ENCODE measurements at places on chromosomes 7 and 10. TPM values are rescaled to one million over a fixed set of nuclear protein-coding genes. Genes with fewer than 3 reads are reported as not detected.

Gene CEP55
- polyA plus RNA-seq, result 0.12 TPM

Gene IKZF5
- polyA plus RNA-seq, result 25.9 TPM

Gene CALHM1
- 0.06 TPM for polyA plus RNA-seq

Gene CNNM1
- not detected for polyA plus RNA-seq

Gene ELFN1
- not detected for polyA plus RNA-seq

Gene HTR7
- polyA plus RNA-seq, result 0.16 TPM

Gene NRCAM
- 0.75 TPM for polyA plus RNA-seq

Gene TAS2R5
- 1.3 TPM for polyA plus RNA-seq

Gene NACAD
- 0.22 TPM for polyA plus RNA-seq

Gene SMO
- polyA plus RNA-seq, result 1.4 TPM

Gene CFAP43
- polyA plus RNA-seq, result not detected

Gene GHRHR
- polyA plus RNA-seq, result not detected

Gene ZNF655
- 178 TPM for polyA plus RNA-seq

Gene ABCB1
- 8.5 TPM for polyA plus RNA-seq

Gene FAS
- polyA plus RNA-seq, result 12.4 TPM

Gene AFAP1L2
- 4.8 TPM for polyA plus RNA-seq

Gene GRID2IP
- 0.72 TPM for polyA plus RNA-seq

Gene ZNF425
- 0.48 TPM for polyA plus RNA-seq

Gene MGMT
- polyA plus RNA-seq, result 16.6 TPM

Gene NPSR1
- not detected for polyA plus RNA-seq

Gene ZNF804B
- polyA plus RNA-seq, result not detected

Gene CYP26A1
- polyA plus RNA-seq, result not detected

Gene CHN2
- polyA plus RNA-seq, result 0.74 TPM

Gene HOXA2
- polyA plus RNA-seq, result not detected

Gene NUTM2E
- 0.79 TPM for polyA plus RNA-seq

Gene LIPN
- polyA plus RNA-seq, result not detected

Gene CPEB3
- 1.6 TPM for polyA plus RNA-seq

Gene CPA2
- not detected for polyA plus RNA-seq

Gene NRG3
- not detected for polyA plus RNA-seq

Gene FOXI2
- not detected for polyA plus RNA-seq

Gene C1QL3
- polyA plus RNA-seq, result not detected

Gene TRIM24
- polyA plus RNA-seq, result 3.7 TPM

Gene PKD2L1
- polyA plus RNA-seq, result 0.48 TPM

Gene IFT22
- 3.8 TPM for polyA plus RNA-seq

Gene AKR1D1
- not detected for polyA plus RNA-seq

Gene C7orf33
- not detected for polyA plus RNA-seq

Gene LBX1
- polyA plus RNA-seq, result not detected

Gene MOGAT3
- polyA plus RNA-seq, result not detected

Gene C10orf67
- polyA plus RNA-seq, result 0.06 TPM

Gene ASAH2
- polyA plus RNA-seq, result 0.25 TPM

Gene DNAJC2
- 12.5 TPM for polyA plus RNA-seq

Gene TCAF2
- 4.6 TPM for polyA plus RNA-seq

Gene LEP
- not detected for polyA plus RNA-seq

Gene OR2A42
- 0.13 TPM for polyA plus RNA-seq

Gene OR6V1
- not detected for polyA plus RNA-seq

Gene TWIST1
- polyA plus RNA-seq, result not detected

Gene IL2RA
- polyA plus RNA-seq, result 7.2 TPM

Gene FBXL15
- 17.3 TPM for polyA plus RNA-seq

Gene CALN1
- not detected for polyA plus RNA-seq

Gene RGR
- polyA plus RNA-seq, result not detected

Gene TMEM184A
- not detected for polyA plus RNA-seq

Gene ASZ1
- polyA plus RNA-seq, result not detected

Gene CAV1
- 0.95 TPM for polyA plus RNA-seq

Gene RPEL1
- not detected for polyA plus RNA-seq

Gene SLC26A4
- polyA plus RNA-seq, result 0.13 TPM

Gene CYP2C8
- polyA plus RNA-seq, result 3.5 TPM

Gene GIMAP1
- polyA plus RNA-seq, result 0.63 TPM
